Right ventricle myocardium superior (tissue), 1 donor: ENCODE measurements at places on chromosomes 12 and 14. TPM values are rescaled to one million over a fixed set of nuclear protein-coding genes. Genes with fewer than 3 reads are reported as not detected.

Gene SERPINA9
- not detected for total RNA-seq

DNA sequence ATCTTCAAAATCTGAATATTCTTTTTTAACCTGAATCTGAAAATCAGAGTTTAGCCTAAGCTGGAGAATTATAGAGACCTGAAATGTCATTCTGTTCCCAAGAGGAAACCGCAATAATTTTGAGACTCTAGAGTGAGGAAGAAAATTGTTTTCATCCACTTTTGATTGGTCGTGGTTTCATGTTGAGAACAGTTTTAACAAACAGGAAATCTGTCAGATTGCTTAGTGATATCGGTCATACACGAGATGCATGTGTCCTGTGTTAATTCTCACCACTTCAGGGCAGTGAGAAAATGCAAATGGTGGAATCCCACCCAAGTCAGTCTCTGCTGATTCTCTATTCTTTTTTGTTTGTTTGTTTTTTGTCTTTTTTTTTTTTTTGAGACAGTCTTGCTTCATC lies 1498.5 kb upstream of the TMEM132C start:
- DNase-seq = no peak

- no peak for DNase-seq
Observed at GRCh38 chr14:33510063-33510481, 440.8 kb downstream of the EGLN3 start.

- DNase-seq = no peak
Observed at GRCh38 chr14:99250636-99251208, 21.3 kb downstream of the BCL11B start.

GRCh38 chr14:101004176-101004575 lies 100.7 kb upstream of the RTL1 start:
- no peak for DNase-seq

DNA sequence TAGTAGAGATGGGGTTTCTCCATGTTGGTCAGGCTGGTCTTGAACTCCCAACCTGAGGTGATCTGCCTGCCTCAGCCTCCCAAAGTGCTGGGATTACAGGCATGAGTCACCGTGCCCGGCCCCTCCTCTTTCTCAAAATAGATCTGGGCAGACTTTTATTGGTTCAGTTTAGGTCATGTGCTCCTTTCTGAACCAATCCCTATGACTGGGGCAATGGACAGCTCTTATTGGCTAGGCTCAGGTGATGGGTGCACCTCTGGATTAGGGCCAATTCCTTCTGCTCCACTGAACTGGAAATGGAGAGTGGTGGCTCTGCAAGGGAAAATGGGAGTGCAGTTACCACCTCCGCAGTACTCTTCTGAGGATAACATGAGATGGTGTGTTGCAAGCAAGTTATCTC lies 6.2 kb upstream of the ATP6V0A2 start:
- DNase-seq = no peak

DNA sequence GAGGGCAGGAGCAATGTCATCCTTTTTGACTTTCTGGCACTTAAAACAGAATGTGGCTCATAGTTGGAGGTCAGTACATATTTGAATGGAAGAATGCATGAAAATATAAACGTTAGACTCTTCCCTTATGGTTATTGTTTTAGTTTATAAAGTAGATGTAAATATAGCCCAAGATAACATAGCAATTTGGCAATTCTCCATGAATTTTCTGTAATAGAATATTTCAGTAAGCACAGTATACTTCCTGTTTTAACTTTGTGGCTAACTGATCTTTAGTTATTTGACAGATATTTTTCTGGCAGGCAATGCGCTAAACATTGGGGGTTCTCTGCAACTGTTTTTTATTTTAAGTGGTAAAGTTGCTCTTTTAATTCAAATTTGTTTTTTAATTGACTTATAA lies 763.0 kb downstream of the NRXN3 start:
- no peak for DNase-seq

GRCh38 chr12:89166525-89166934 lies 185.8 kb downstream of the DUSP6 start:
- DNase-seq = no peak
